Right ventricle myocardium superior (tissue), 1 donor: ENCODE measurements at places on chromosomes 7 and 10. TPM values are rescaled to one million over a fixed set of nuclear protein-coding genes. Genes with fewer than 3 reads are reported as not detected.

GRCh38 chr7:151113344-151114150, 27.3 kb downstream of the AGAP3 start:
- DNase-seq = no peak

DNA sequence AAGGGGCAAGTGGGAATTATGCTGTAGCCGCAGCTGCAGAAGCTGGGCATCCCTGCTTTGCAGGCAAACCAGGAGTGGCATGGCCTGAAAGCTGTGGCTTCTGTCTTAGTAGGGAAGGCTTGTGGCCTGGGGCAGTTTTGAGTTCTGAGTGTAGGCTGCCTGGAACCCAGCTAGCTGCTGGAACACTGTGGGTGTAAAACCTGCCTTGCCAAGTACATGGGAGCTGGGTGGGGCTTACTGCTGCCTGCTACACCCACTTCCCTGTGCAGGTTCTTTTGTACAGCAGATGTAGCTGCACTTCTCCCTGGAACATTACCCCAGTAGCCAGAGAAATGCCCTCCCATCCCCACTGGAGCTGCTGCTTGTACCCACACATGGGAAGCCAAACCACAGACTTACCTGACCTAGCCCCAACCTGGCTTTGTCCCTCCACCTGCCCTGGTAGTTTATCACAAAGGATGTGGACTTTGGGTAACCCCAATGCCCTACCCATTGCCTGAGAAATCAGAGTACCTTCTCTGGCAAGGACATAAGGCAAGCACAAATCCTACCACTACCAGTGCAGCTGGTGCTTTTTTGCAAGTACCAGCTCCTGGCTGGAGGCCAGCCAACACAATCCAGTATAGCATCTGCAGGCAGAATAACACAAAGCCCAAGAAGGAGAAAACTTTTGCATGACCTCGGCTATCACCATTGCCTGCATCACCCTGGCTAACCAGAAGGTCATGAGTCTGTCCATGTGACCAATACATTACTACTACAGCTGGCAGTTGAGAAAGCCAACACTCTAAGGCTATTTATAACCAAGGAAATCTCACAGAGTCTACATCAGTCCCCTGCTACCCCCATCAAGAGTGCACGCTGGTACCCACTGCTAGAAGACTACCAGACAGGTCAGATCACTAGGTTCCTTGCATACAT, 26.5 kb upstream of the PPP1R3A start:
- DNase-seq = no peak

GRCh38 chr10:86113501-86113900, 253.1 kb downstream of the GRID1 start:
- no peak for DNase-seq

DNA sequence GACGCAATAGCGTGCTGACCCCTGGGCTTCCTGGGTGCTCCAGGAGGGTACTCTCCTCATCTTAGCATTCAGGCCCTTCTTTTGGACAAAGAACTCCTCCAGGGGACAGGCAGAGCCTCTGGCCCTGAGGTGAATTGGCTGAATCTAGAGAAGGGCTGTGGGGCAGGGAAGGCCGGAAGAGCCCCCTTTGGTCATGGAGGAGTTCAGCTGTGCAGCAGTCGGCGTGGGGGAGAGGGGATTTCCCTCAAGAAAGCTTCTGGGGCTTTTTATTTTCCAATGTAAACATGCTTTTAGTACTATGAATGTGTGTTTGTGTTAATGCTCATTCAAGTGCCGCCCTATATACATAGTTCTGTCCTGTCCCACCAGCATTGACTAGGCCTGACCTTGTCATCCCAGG, 38.8 kb downstream of the FIGNL1 start:
- no peak for DNase-seq

- no peak for DNase-seq
Measured at GRCh38 chr10:104066945-104067344, 18.7 kb downstream of the COL17A1 start.

- DNase-seq = peak; percentile 89
Measured at GRCh38 chr10:11270135-11270857, 252.6 kb downstream of the CELF2 start.

- peak; percentile 76 for DNase-seq
Measured at GRCh38 chr7:64876792-64877713, 26.0 kb upstream of the ZNF273 start.

DNA sequence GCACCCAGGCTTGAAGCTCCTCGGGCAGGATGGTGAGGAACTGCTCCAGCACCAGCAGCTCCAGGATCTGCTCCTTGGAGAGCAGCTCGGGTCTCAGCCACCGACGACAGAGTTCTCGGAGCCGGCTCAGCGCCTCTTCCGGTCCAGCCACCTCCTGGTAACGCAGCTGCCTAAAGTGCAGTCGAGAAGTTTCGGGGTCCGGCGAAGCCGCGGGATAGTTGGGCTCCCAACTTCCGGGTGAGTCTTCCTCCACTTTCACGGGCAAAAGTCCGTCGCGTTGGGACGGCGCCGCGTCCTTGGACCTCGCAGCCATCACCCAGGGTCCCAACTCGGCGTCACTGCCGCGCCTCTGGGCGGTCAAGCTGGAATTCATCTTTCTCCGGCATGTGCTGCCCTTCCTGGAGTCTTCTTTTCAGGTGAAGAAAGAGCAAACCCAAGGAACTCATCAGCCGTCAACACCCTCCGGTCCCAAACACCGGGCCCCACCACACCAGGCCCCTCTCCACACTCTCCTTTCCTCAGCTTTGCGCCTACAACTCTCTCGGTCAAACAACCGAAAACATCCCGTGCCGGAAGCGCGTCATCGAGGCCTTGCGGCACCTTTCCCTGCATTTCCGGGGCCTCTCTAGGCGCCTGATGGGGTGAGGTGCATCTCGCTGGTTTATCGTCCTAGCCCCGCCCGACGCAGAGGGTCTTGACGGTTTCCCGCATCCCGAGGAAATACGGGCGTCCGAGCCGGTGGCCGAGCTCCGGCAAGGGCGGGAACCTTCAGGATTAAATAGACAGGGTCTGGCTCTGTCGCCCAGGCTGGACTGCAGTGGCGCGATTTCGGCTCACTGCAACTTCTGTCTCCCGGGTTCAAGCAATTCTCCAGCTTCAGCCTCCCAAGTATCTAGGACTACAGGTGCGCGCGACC, at the start of gene ZNF394:
Gene ZNF394, minus strand, starts transcription at position 561 of the 916 bp plus-strand sequence. Its CDS starts 188 bp downstream, at position 373.
- DNase-seq = peak; percentile 95

DNA sequence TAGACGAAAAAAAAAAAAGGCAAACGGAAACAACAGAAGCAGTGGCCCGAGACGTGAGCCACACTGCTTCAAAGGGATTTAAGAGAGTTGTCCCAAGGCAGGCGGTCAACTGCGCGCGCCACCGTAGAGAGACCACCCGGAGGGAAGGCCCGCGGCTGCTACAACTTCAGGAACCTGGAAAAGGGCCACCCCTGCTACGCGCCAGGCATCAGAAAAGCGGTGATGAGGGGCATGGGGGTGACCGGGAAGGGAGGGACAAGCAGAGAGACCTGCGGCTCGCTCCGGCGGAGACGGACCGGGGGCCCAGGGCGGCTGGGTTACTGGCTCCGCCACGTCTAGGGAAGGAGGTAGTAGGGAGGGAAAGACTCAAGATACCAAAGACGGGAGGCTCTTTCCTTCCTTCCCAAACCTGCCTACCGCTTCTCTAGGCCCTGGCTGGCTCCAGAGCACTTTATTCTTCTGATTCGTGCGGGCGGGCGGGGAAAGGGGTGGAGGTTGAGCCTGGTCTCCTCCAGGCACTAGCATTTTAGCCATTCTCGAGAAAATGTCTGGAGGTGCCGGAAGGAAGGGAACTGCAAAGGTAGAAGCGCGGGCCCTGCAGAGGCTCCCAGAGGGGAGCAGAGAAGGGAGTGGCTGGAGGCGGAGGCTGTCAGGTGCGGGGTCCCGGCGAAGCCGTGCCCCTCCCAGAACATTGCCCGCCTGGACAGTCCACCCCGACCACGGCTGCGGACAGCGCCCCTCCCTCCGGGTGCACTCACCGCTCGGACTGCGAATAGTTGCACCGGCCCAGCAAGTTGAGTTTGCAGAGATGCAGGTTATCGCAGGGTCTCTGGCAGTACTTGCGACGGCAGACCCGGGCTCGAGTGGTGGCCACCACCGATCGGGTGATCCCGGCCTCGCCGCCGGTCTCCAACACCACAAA, 993 bp downstream of the ZC3HAV1 start:
- DNase-seq = peak; percentile 61

DNA sequence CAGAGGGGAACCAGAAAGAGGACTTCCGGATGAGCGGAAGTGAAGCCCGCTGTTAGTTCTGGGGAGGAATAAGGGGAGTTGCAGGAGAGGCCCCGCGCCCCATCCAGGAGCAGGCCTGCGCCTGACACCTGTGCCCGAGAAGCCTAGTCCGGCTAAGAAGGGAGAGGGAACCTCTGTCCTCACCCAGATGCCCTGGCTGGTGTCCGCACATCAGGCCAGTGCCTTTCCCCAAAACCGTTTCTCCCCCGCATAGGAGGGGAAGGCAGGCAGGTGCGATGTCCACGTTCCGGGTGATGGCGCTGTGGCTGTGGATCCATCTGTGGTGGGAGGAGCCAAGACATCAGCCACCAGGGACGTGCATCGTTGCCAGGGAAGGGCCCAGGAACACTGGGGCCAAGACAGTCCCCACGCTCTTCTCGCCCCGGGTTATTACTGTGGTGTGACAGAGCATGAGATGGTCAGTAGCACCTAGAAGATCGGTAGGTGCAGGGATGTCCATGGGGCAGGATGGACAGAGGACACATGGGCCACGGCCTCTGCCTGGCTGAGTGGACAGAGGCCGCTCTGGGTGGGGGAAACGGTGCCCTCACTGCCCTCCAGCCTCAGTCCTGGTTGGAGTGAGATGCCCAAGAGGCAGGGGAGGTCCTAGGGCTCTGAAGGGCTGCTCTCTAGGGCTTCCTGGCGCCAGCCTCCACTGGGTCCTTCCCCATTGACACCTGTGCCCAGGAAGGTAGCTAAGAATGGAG, 262.7 kb downstream of the CELF2 start:
- DNase-seq = no peak

DNA sequence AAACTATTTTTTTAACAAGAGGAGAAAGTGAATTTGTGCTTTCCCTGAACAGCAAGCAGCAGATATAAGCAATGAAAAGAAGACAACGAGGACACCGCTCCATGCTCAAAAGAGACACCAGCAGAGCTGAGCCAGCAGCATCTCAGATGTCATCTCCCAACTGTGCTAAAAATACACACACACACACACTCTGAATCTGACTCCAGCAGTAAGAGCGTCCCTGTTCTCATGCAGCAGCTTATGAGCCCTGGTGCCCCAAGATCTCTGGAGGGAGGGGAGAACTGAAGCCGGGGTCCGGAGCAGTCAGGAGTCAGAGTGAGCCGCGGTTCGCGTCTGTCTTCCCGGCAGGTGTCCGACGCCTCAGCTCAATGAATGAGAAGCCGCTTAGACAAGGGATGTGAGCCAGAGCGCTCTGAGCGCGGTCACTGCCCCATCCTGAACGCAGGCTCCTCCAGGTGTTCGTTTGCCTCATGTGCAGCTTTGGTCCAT, 49.2 kb downstream of the SVIL start:
- DNase-seq = peak; percentile 57

GRCh38 chr10:46266306-46266985, 20.4 kb upstream of the ANTXRL start:
- no peak for DNase-seq

- no peak for DNase-seq
Measured at GRCh38 chr10:101588879-101589278, 758 bp downstream of the DPCD start.

DNA sequence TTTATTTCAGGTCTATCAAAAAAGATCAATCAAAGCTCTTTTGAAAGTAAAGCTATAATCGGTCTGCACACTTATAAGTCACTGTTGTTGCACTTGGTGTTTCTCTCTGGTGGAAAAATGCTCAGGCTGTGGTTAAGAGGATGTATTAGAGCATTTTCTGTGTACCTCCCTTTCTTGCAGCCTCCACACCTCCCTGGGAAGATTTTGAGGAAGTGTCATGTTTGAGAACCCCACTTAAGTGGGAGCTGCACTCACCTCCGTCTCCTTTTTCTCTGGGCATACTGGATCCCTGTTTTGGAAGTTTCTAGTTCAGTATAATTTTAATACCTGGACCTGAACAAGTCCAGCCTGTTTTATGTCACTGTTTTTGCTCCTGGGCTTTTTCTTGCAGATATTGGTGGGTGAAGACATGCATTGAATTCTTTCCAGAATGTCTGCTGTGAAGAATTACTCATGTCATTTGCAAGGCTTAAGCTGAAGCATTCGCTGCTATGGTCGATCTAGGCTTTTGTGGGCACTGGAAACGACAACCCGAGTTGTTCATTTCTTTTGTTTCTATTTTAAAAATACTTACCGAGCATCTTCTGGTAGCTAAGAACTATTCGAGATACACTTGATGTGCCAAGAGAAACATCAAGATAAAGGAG, 36.6 kb downstream of the TCF7L2 start:
- DNase-seq = no peak

- no peak for DNase-seq
Measured at GRCh38 chr10:7649673-7650300, 17.0 kb downstream of the ITIH5 start.

GRCh38 chr10:81135851-81136250, 598.1 kb downstream of the SH2D4B start:
- no peak for DNase-seq

DNA sequence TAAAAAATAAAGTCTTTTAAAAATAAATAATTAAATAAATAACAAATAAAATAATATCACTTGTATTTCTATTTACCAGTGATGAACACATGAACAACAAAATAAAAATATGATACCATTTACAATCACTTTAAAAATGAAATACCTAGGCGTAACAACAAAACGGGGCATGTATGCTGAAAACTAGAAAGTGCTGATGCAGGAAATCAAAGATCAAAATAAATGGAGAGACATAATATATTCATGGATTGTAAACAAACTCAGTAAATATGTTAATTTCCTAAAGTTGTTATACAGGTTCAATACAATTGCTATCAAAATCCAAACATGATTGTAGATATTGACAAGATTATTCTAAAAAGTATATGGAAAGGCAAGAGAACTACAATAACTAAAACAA, 19.2 kb upstream of the SFTPA2 start:
- no peak for DNase-seq

DNA sequence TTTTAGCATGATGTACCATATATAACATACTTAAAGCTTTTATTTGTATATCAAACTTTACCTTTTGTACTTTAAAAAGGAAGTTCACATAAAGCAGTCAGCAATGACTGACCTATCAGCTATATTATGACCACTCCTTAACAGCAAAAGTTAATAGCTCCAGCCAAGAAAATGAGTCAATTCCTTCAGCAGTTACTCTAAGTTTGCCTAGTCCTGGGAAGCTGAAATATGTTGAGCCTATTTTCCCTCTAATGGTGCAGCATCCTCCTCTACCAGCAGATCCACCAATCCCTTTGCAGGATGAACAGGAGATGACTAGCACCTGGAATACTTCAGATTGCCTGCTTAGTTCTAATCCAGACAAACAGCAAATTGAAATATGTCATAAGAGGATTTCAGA, 64.2 kb downstream of the CUL2 start:
- DNase-seq = no peak

- no peak for DNase-seq
Measured at GRCh38 chr7:139842401-139843210, 13.5 kb downstream of the TBXAS1 start.

The CALML3 gene
- not detected for total RNA-seq

The INHBA gene
- total RNA-seq = 1.9 TPM

The DKK1 gene
- not detected for total RNA-seq

The FBXW4 gene
- 106 TPM for total RNA-seq

The AKR1C8 gene
- not detected for total RNA-seq

The OR2A5 gene
- not detected for total RNA-seq

The C7orf33 gene
- not detected for total RNA-seq

The SLC26A3 gene
- not detected for total RNA-seq

The PIP gene
- not detected for total RNA-seq

The NXPH1 gene
- not detected for total RNA-seq

The WEE2 gene
- not detected for total RNA-seq
